ENCODE measurements at places on chromosomes 2 and 18.
A peak's percentile ranks its signal among the peaks of the same experiment; 100 is the strongest.

GRCh38 chr18:11927497-11927896, 19.4 kb upstream of the MPPE1 start:
- DNase-seq, result no peak

DNA sequence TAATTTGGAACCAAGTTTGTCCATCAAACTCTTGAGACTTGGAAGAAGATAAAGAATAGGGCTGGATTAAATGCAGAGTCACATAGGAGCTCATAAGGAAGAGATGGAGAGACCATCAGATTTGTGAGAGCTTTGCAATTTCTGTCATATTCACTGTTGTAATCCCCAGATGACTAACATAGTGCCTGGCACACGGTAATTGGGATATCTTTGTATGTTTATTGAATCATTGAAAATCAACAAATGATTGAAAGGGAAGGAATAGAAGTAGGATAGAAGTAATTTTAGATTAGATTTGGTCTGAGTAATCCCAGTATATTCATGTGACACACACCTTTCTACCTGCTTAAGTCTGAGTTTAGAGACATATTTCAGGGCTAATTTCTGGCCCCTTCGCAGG, 75.4 kb downstream of the LCLAT1 start:
- no peak for DNase-seq

GRCh38 chr2:28449488-28450395, 46.1 kb upstream of the PLB1 start:
- DNase-seq, result no peak

DNA sequence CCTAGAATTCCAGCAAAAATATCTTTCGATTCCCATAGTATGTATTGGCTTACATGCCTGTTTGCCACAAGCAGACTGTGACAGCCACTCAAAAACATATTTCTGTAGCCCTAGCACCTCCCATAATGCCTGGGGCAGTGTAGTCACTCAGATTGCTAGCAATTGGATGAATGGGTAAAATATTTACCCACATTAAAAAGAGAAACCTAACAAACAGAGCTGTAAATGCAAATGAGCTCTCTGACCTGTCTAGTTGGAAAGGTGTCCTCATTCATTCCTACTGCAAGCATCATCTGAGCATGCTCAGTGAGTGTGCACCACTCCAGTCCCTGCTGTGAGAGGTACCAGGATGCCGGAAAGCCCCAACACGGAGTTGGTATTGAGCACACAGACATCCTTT, 234.0 kb upstream of the RAB12 start:
- no peak for DNase-seq

- DNase-seq, result no peak
Observed at GRCh38 chr2:196217116-196217515, 45.7 kb upstream of the STK17B start.

- no peak for DNase-seq
Observed at GRCh38 chr18:34598120-34598635, 111.9 kb upstream of the DTNA start.

GRCh38 chr2:46383784-46384456, 86.7 kb downstream of the EPAS1 start:
- no peak for DNase-seq

DNA sequence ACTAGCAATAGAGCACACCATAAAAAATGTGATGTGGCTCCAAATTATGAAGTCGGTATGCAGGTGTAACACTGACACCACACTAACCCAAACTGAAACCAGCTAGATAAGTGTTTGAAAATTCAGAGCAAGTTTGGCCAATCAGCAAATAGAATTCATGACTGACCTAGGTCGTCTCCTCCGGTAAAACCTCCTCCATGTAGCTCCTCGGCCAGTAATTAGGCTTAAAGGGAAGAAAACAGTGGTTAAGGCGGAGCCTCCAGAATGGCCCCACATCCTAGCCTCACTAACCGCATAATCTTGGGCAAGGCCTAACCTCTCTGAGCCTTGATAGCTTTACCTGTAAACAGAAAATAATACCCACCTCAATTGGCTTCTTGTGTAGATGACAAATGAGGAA, 30.1 kb downstream of the C1D start:
- no peak for DNase-seq

DNA sequence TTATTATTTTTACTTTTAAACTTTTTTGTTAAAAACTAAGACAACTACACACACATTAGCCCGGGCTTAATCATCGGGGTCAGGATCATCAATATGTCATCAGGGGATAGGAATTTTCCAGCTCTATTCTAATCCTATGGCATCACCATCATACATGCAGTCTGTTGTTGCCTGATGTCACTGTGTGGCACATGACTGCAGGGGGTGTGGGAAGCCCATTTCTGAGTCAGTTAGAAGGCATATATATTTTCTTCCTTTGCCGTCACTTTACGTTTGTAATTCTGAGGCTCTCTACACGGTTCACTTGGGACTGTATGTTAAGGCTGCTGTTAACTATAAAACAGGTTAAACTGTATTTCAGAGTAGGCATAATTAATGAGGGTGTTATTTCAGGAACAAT, 144.4 kb upstream of the ITGA6 start:
- DNase-seq, result peak; percentile 56

GRCh38 chr2:206323486-206323885, 49.0 kb downstream of the ZDBF2 start:
- no peak for DNase-seq

DNA sequence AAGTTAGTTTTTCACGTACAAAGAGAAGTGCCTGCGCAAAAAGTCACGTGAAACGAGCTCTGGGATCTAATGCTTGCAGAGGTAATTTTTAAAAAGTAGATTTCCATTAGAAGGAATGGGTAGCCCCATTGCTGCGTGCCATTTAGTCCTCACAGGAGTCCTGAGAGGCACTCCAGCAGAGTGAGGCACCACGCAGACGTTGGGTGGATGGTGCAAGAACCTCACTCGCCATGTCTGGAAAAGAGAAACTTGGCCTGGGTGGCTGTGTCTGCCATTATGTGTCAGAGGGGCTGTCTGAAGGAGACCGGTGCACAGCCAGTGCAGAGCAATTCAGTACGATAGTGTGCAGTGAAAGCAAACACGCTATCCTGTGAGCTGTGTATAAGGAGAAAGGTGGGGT, 1.8 kb upstream of the HDAC4 start:
- no peak for DNase-seq

- DNase-seq, result no peak
Observed at GRCh38 chr2:8527031-8527430, 154.8 kb upstream of the ID2 start.

DNA sequence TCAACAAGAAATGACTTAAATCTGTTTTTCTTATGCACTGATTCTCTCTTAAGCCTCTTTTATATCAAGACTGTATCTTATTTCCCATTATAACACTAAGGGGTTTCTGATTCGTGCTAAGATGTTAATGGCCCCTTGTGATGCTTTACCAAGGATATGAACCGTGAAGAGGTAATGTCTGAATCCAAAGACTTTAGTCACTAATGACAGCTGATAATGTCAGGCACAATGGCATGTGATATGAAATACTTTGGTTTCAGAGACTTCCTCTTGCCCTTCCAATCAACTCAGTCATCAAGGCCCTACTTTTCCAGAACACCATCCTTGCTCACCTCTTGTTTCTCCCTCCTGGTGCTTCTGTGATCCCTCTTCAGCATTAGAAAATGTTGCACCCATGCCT, 262.8 kb downstream of the KCNE4 start:
- no peak for DNase-seq

DNA sequence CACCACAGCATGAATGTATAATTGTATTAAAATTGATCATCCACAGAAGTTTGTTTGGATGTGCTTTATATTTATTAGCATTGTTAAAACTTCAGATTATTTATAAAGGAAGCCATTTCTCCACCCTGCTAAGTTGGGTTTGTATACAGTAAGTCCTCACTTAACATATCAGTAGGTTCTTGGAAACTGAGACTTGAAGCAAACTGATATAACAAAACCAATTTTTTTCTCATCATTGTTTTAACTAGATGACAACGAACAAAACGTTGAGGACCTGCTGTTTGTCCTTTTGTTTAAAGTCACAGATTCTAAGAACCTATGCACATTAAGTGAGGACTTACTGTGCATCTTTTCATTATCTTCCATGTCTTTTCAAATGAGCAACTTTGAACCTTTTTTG, 17.1 kb downstream of the C2orf69 start:
- no peak for DNase-seq

DNA sequence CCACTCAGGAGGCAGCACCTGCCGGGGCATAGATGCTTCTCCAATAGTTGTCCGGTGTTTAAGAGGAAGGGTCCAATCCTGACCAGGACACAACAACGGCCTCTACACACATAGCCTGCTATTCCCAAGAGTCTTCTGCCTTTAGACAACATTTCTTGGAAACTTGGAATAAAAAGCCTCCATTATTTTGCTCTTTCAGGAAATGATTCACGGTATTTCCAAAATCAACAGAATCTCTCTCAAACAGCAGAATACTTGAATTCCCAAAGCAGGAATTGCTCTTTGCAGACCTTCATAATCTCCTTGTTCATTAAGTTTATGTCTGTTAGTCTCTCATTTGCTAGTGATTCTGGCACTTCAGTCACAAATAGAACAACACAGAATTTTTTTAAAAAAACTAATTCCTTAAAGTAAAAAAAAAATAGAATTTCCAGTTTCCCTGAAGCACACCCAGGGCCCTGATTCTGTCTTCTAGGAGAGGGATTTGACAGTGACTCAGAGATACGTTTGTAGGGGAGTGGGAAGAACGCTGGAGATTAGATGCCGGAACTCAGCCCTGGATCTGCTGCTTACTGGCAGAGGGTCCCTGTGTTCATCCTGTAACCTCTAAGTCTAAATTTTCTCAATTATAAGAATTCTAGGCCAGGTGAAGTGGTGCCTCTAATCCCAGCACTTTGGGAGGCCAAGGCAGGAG, 74.7 kb downstream of the NAB1 start:
- DNase-seq, result no peak

GRCh38 chr18:79983793-79984192, 4.6 kb downstream of the TXNL4A start:
- DNase-seq, result no peak

GRCh38 chr2:174040417-174040701, 75.2 kb upstream of the SP3 start:
- no peak for DNase-seq

DNA sequence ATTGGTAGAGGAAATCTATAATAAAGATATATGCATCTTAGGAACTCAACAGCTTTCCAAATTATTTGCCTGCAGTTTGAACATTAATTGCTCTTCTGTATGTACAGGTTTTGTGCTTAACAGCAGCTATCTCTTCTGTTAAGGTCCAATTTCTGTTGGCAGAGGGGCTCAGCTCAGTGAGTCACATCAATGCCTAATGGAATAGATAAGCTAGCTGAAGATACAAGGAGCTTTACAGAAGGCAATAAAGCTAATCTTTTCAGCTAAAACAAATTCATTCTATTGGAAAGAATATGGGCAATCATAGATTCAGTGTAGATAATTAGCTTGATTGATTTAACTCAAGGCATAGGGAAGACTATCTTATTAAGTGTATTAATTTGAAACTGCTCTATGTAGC, 58.4 kb upstream of the UNC80 start:
- no peak for DNase-seq

DNA sequence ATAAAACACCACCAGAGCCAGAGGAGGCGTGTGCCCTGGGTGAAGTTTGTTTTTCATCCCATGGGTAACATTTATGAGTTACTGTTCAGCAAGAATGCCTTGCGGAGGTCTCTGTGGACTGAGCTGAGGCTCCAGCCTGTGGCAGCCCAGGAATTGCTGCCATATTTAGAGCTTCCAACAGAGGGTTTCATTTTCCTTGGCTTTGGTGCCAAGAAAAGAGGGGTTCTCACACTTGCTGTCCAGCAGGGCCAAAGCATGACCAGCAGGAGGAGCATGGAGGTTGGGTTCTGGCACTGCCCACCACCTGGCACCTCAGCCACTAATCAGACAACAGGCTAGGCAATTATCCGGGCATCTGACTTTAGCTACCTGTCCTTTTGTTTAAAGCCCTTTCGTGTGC, 36.7 kb downstream of the EPAS1 start:
- no peak for DNase-seq

GRCh38 chr2:207253666-207254345, 88.1 kb upstream of the KLF7 start:
- DNase-seq, result no peak

- no peak for DNase-seq
Observed at GRCh38 chr2:67579216-67579615, 182.1 kb downstream of the ETAA1 start.

DNA sequence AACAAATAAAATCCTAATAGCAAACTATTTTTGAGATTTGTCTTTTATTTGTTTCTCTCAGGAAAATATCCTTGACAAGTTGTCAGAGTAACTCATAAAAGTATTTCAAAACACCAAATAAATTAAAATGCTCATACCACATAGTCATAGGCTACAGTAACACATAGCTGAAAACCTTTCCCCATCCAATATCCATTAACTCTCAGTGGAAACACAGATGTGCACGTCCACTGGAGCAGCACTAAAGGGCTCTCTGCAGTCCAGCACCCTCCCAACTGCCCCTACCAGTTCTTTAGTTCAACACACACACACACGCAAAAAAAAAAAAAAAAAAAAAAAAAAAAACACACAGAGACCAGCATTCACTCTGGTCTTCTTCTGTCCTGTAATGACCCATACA, 879 bp upstream of the XDH start:
- DNase-seq, result no peak

- peak; percentile 33 for DNase-seq
Observed at GRCh38 chr2:236343400-236344161, 79.4 kb upstream of the ASB18 start.

GRCh38 chr2:202782940-202783558, 88.5 kb downstream of the ICA1L start:
- DNase-seq, result no peak

- DNase-seq, result no peak
Observed at GRCh38 chr2:157790780-157791179, 85.3 kb downstream of the ACVR1 start.

- DNase-seq, result no peak
Observed at GRCh38 chr2:98479959-98480524, 35.4 kb downstream of the INPP4A start.

DNA sequence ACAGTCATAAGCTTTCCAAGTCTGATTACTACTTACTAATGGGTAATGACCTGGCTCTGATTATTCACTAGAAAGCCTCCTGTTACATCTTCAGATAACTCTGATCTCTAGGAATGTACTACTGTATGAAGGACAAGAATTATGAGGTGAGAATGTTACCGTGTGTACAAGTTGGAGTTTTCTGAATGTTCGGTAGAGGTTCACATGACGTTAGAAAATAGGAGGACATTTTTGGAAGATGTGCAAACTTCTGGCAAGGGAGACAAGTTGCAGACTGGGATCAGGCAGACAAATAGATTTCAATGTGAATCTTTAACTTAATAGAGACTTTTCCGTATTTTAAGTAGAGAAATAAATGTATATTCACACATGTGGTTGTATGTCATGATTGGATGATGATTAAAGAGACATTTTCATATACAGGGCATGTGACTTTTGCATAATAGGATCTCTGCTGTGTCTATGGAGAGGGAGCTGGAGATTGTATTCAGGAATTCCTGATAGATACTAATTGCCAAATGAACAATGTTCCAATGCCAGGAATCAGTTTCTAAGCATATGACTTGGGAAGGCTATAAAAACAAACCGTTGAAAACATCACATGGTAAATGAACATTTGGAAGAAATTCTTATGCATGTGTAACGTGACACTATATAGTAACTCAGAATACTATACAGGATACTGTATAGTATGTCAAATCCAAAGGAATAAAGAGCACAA, 1695.8 kb upstream of the PIK3C3 start:
- no peak for DNase-seq

- DNase-seq, result no peak
Observed at GRCh38 chr2:99697811-99698568, 208.2 kb upstream of the REV1 start.

- DNase-seq, result no peak
Observed at GRCh38 chr18:60027397-60027796, 127.6 kb downstream of the PMAIP1 start.

- DNase-seq, result no peak
Observed at GRCh38 chr18:75687626-75688025, 260.1 kb upstream of the SMIM21 start.
